ENCODE measurements at places on chromosomes 7 and 10.

DNA sequence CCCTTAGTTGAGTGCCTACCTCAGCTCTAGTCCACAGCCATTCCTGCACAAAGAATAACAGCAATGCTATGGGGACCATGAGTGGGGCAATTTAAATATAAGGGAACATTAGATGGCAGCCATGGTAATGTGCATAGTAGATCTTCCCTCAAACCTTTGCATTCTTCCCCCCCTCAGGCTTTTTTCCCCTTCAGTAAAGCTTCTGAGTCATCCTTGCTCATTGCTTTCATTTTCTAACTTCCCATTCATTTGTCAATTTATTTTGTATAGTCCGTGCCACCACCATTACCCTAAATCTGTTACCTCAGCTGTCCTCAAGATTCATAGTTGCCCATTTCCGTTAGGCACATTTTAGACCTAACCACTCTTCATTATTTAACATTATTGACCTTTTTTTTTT lies 10.7 kb downstream of the HECTD2 start:
- peaks cover 13% of the 10 kb centered on the region for H3K4me1 ChIP-seq
- H3K27ac ChIP-seq = no peak overlapping the region
- H3K4me3 ChIP-seq = peak overlapping the region; percentile 8
- H3K36me3 ChIP-seq = no peaks in the 10 kb centered on the region

DNA sequence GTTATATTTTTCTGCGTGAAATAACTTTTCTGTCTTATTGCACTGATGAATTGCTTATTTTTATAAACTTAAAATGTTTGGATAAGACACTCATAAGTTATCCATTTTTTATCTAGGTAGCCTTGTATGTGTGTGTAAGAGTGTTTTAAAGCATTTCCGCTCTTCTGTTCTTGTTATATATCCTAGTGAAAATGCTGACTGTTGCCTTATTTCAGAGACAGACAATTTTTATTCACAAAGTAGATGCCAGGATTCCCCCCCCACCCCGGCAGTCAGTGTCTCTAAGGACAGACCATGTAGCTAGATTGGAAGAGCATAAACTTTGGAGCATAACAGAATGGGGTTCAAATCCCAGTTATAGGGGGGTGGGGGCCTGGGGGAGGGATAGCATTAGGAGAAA lies 1.6 kb downstream of the SMC3 start:
- H3K4me3 ChIP-seq = peak overlapping the region; percentile 95
- H3K4me1 ChIP-seq = peaks cover 26% of the 10 kb centered on the region
- no peaks in the 10 kb centered on the region for H3K36me3 ChIP-seq
- no peak overlapping the region for H3K27ac ChIP-seq

- H3K4me3 ChIP-seq = no peak overlapping the region
- H3K4me1 ChIP-seq = peaks cover 4% of the 10 kb centered on the region
- no peak overlapping the region for H3K27ac ChIP-seq
- DNase-seq = peak; percentile 28
Observed at GRCh38 chr10:119333146-119333792, 125.9 kb downstream of the GRK5 start.

- no peaks in the 10 kb centered on the region for H3K4me1 ChIP-seq
- no peaks in the 10 kb centered on the region for H3K36me3 ChIP-seq
- H3K27ac ChIP-seq = no peak overlapping the region
- no peak overlapping the region for H3K4me3 ChIP-seq
- DNase-seq = no peak
Observed at GRCh38 chr10:116511365-116511764, 34.4 kb upstream of the PNLIP start.

DNA sequence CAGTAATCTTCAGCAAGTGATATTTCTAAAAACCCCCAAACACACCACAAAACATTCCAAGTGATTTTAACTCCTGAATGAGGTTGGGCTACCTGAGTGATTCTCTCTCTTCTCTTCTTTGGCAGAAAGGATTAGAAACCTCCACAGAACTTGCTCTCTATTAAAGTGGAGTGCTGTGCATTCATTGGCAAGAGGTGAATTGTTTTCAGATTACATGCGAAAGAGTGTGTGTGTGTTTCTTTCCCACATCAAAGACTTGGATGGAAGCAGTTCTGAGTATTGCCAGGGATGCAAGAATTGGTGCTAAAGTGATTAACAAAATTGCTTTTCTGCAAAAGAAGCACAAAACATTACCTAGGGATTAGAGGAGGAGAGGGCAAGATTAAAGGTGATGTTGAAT lies 13.1 kb upstream of the FBXW4 start:
- no peaks in the 10 kb centered on the region for H3K4me1 ChIP-seq
- H3K4me3 ChIP-seq = no peak overlapping the region
- no peak for DNase-seq

GRCh38 chr10:15367296-15368085 lies 3.6 kb downstream of the FAM171A1 start:
- H3K27ac ChIP-seq = no peak overlapping the region
- no peaks in the 10 kb centered on the region for H3K36me3 ChIP-seq
- H3K27me3 ChIP-seq = no peaks in the 10 kb centered on the region
- no peak for DNase-seq

GRCh38 chr7:33539198-33539597 lies 366.1 kb upstream of the BMPER start:
- DNase-seq = no peak
- H3K4me3 ChIP-seq = no peak overlapping the region
- H3K4me1 ChIP-seq = no peaks in the 10 kb centered on the region
- no peaks in the 10 kb centered on the region for H3K36me3 ChIP-seq
- H3K27ac ChIP-seq = no peak overlapping the region
- no peaks in the 10 kb centered on the region for H3K27me3 ChIP-seq

GRCh38 chr7:126700807-126701604 lies 551.7 kb downstream of the GRM8 start:
- no peaks in the 10 kb centered on the region for H3K36me3 ChIP-seq
- DNase-seq = peak; percentile 94
- H3K4me3 ChIP-seq = no peak overlapping the region
- peaks cover 16% of the 10 kb centered on the region for H3K4me1 ChIP-seq
- H3K27me3 ChIP-seq = no peaks in the 10 kb centered on the region

All from MCF 10A (cell line).